Hypothalamus (tissue), 51 donors: ENCODE measurements at places on chromosomes 11 and 22.

DNA sequence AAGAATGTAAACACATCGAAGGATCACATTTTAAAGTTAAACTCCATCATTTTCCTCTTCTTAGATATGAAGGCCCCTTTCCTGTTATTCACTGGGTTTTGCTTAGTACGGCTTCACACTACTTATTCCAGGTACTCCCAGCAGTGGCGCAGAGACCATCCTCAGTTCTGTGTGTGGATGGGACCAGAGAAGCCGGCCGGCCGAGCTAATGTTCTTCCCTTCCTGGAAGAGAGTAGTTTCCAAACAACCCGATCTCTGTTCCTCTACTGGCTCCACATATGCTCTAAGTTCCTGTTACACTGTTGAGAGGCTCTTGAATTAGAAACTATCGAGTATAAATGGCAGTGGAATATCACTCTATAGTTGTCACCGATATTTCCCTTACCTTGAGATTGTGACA is 684 bp upstream of the NFRKB start:
- DNase-seq: no peak

DNA sequence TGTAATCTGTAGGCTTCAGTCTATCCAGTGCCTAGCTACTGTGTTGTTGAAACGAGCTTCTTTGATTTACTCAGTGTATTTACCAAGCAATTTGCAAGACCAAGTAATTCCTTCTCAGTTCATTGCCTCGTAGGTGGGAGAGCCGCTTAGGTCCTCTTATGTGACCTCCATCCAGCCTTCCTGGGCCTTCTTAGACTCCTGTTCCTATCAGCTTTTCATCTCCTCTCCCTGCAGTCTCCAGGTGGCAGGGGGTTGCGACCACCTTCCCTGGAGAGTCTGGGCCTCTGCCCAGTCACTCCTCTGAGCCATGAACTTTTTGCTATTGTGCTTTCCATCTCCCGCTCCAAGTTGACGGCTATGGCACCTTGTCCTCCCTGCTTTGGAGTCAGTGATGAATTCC is 251.8 kb downstream of the KIRREL3 start:
- DNase-seq: no peak

GRCh38 chr22:31532060-31532459 is 35.7 kb downstream of the SFI1 start:
- no peak for DNase-seq

GRCh38 chr11:35629914-35630313 is 11.7 kb downstream of the FJX1 start:
- DNase-seq: no peak

- DNase-seq: no peak
These were observed 52.5 kb upstream of the NNMT start for GRCh38 chr11:114243461-114244372.

DNA sequence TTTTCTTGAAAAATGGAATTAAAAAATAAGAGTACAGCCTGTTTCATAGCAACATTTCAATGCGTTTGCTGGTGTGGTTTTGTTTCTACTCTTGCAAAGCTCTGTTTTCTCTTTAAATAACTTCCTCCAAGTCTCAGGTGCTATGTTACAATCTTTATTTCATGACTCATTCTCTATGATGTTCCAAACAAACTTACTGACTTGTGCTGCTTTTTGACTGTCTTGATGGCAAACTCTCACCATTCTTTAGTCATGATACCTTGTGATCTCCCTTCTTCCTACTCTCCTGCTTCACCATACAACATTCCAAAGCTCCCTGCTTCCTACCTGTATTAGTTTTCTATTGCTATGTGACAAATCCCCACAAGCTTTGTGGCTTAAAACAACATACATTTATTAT is 166.1 kb downstream of the C11orf91 start:
- DNase-seq: no peak

- no peak for DNase-seq
These were observed 71.2 kb downstream of the KIRREL3 start for GRCh38 chr11:126929179-126930061.

- DNase-seq: no peak
These were observed 10.0 kb upstream of the SCGB1D1 start for GRCh38 chr11:62179995-62180394.

DNA sequence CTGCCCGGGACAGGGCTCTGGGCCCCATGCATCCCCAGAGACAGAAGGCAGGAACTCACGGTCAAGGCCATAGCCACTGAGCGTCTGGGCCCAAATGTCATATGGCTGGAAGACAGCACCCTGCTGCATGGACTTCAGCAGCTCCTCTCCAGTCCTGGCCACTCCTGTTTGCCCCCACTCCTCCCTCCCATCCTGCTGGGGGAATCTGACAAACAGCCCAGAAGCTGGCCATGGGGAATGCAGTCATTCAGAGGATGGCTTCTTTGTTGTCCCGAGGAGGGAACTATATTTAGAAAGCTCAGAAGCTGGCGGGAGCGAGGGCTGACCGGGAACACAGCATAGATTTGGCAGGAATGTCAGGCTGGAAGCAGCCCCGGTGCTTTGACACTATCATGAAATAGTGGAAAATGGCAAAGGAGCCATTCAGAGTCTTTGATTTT is 35.0 kb downstream of the DKK3 start:
- DNase-seq: no peak

- no peak for DNase-seq
These were observed 11.3 kb upstream of the CCDC81 start for GRCh38 chr11:86363424-86363823.

GRCh38 chr22:32832174-32832573 is 30.7 kb downstream of the TIMP3 start:
- no peak for DNase-seq

GRCh38 chr11:88418508-88418907 is 81.0 kb upstream of the CTSC start:
- DNase-seq: no peak

GRCh38 chr11:110130642-110131238 is 37.5 kb downstream of the ZC3H12C start:
- no peak for DNase-seq

GRCh38 chr11:94909371-94909820 is 64.0 kb downstream of the CWC15 start:
- no peak for DNase-seq

GRCh38 chr11:129035244-129035643 is 92.6 kb upstream of the TP53AIP1 start:
- no peak for DNase-seq

DNA sequence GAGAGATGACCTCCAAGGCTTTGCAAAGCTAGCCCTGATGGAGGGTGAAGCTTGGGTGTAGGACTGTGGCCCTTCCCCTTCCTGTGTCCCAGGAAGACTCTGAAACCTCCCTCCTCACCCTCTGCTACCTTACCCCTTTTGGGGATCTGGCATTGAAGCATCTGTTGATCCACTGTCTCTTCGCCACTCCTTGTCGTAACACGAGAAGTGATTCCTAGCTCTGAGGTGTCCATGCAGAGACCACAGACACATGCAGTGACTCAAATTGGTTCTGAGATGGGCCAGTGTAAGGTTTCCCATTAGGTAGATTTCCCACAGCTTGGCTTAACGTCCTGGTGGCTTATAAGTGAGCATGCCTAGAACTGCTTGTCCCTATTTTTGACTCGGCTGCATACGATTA is 101.4 kb downstream of the ZBTB16 start:
- DNase-seq: no peak

DNA sequence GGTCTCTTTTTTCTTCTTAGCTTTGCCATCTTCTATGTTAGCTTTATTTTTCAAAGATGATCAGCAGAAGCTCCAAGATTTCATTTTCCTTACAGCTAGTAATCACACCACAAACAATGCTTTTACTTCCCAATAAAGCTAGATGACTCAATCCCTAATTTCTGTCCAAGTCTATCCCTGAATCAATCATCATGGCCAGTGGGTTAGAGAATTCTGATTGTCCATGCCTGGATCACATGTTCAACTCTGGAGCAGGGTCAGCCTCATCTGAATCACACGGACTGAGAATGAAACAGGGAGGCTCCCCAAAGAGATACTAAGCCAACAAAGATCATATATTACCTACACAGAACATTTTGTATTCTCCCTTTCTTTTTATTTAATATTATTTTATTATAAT is 79.6 kb downstream of the BBOX1 start:
- no peak for DNase-seq

- DNase-seq: no peak
These were observed 15.1 kb downstream of the MCAT start for GRCh38 chr22:43128116-43128515.

- no peak for DNase-seq
These were observed 2352.8 kb upstream of the RAG2 start for GRCh38 chr11:38950867-38951266.

DNA sequence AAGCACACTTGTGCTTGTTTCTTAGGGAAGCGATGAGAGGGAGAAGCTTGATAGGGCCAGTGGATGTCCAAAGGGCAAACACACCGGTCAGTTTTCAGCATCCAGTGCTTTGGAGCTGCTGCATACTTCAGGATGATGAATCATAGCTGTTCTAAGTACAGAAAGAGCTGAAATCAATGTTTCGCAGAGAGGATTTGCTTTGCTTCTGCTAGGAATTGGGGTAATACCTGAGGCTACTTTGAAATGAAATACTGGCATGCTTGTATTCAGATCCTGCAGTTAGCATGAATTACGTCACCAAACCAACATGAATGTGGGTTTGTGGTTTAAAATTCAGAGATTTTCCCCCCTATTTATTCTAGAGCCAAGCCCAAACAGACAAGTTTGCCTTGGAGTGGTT is 41.7 kb upstream of the SC5D start:
- DNase-seq: no peak

DNA sequence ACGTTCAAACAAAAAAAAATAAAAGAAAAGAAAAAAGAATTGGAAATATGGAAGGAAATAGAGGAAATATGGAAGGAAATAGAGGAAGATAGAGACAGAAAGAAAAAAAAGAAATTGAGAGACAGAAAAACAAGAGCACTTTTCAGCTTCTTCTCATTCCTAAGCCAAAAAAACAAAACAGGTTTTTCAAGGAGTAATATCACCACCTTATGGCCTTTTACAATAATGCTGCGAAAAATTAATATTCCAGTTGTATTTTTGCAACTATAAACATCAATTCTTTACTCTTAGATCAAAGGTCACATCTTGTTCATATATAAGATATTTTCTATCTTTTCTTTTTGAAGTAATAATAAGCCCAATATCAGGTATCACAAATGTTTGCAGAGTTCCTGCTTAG is 328.3 kb downstream of the FAT3 start:
- DNase-seq: no peak

DNA sequence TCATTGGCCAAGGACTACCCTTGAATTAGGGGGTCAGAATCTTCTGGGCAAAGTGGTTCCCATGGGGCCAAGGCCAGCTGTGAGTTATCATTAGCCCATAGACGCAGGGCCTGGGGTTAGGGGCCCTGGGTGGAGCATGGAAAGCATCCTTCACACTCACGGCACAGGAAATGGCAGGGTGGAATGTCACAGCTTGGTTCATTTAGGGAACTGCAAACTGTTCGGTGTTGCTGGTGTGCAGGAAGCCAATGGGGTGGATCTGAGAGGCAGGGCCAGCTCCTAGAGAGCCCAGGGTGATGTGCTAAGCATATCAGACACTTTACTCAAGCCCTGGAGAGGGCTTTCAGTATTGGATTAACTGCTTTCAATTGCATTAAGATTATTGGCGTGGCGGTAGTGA is 42.9 kb downstream of the TECTA start:
- DNase-seq: no peak

- DNase-seq: no peak
These were observed 97.2 kb downstream of the JRKL start for GRCh38 chr11:96486890-96487611.

GRCh38 chr22:39341179-39341578 is 8.6 kb upstream of the SYNGR1 start:
- no peak for DNase-seq

GRCh38 chr11:102121329-102121728 is 11.1 kb downstream of the YAP1 start:
- DNase-seq: no peak

DNA sequence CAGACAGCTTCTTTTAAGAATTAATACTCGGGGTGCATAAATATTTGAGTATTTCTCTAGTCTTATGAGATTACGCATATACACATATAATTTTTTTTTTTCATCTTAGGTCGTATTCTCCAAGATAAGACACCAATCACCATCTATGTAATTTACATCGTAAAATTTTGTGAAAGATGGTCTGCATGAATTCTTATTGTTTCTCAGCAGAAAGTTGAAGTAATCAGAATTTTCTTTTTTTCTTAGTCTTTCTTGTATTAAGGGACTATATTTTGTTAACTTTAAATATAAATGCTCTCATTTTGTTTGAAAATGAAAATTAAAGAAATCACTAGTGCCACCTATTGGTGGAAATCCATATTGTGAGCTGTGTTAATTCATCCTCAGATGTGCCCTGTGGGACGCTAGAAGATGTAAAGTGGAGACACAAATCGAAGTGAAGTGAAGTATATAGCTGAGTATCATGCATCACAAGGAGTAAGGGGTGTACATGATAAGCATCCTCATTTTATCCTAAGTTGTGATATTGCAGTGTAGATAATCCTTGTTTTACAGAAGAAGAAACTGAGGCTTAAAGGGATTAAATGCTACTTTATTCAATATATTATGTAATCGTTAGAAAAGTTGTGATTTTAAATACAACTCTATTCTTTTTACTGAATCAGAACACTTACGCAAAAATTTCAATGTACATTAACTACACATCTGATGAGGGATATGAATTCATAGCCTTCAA is 2084.3 kb downstream of the LRRC4C start:
- DNase-seq: no peak

GRCh38 chr11:43547889-43548381 is 132.6 kb upstream of the HSD17B12 start:
- peak; percentile 52 for DNase-seq

- DNase-seq: no peak
These were observed 8.0 kb upstream of the CTSD start for GRCh38 chr11:1771700-1772099.

- no peak for DNase-seq
These were observed 419.4 kb downstream of the MN1 start for GRCh38 chr22:27381960-27382742.

DNA sequence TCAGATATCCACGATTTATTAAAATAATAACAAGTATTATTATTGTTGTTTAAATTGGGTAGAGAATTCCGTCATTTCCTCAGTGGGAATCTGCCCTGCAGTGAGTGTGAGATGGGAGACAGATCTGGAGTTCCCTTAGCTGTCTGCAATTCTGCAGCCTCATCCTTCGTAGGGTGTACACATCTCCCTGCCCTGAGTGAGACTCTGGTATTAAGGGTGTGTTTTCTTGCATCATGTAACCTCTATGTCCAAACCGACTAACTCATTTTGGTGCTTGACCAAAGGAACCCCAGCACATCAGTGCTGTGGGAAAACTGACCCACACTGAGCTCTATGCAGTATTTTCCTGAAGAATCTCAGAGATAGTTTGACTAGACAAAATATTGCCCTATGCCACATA is 157.6 kb downstream of the LDLRAD3 start:
- DNase-seq: no peak

- DNase-seq: no peak
These were observed 23.9 kb downstream of the MYO7A start for GRCh38 chr11:77151804-77152509.

- no peak for DNase-seq
These were observed 857.8 kb upstream of the FAT3 start for GRCh38 chr11:91366816-91367215.

DNA sequence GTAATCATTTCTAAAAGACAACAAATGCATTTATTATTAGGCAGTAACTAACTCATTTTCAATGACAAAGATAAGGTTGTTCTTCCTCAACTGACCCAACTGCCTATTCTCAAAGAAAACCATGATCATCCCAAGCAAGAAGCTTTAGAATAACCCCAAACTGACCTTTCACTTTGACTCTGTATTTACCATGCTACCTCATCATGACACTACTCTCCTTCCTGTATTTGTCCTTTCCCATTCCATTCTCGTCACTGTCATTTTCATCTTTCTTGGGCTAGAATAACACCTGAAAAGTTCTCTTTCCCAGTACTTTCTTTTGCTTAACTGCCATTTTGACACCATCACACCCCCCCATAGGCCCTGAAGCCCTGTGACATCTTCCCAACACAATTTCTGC is 48.3 kb downstream of the TCF20 start:
- DNase-seq: no peak
